Heart left ventricle (tissue), 16 donors: ENCODE measurements at places on chromosomes 11 and 22. TPM values are rescaled to one million over a fixed set of nuclear protein-coding genes. Genes with fewer than 3 reads are reported as not detected.

GRCh38 chr11:133829566-133829965 is 15.7 kb downstream of the SPATA19 start:
- H3K27ac ChIP-seq = no peak overlapping the region
- no peaks in the 10 kb centered on the region for H3K4me1 ChIP-seq
- H3K27me3 ChIP-seq = no peaks in the 10 kb centered on the region
- DNase-seq = no peak

ENTHD1 gene
- total RNA-seq = not detected

- no peak for DNase-seq
- no peak overlapping the region for H3K27ac ChIP-seq
- H3K36me3 ChIP-seq = no peaks in the 10 kb centered on the region
- H3K4me1 ChIP-seq = no peaks in the 10 kb centered on the region
- H3K4me3 ChIP-seq = no peak overlapping the region
Observed at GRCh38 chr11:128227466-128227865, 359.9 kb downstream of the ETS1 start.

TEX54 gene
- not detected for total RNA-seq

GRCh38 chr11:67645521-67646461 is 4.7 kb downstream of the ACY3 start:
- H3K27me3 ChIP-seq = peaks cover 29% of the 10 kb centered on the region
- H3K27ac ChIP-seq = no peak overlapping the region
- no peaks in the 10 kb centered on the region for H3K36me3 ChIP-seq
- H3K4me1 ChIP-seq = no peaks in the 10 kb centered on the region
- no peak for DNase-seq

CHADL gene
- total RNA-seq = 6.6 TPM

GRCh38 chr11:33716243-33716642 is 15.6 kb upstream of the C11orf91 start:
- peaks cover 70% of the 10 kb centered on the region for H3K4me1 ChIP-seq
- H3K4me3 ChIP-seq = no peak overlapping the region
- H3K36me3 ChIP-seq = peaks cover 3% of the 10 kb centered on the region
- peak overlapping the region; percentile 81 for H3K27ac ChIP-seq
- no peak for DNase-seq
- no peaks in the 10 kb centered on the region for H3K27me3 ChIP-seq

GRCh38 chr22:46213052-46213451 is 37.0 kb downstream of the CDPF1 start:
- no peak overlapping the region for H3K27ac ChIP-seq
- H3K36me3 ChIP-seq = peaks cover 46% of the 10 kb centered on the region
- no peaks in the 10 kb centered on the region for H3K4me1 ChIP-seq
- H3K4me3 ChIP-seq = no peak overlapping the region
- no peaks in the 10 kb centered on the region for H3K27me3 ChIP-seq
- no peak for DNase-seq

DNA sequence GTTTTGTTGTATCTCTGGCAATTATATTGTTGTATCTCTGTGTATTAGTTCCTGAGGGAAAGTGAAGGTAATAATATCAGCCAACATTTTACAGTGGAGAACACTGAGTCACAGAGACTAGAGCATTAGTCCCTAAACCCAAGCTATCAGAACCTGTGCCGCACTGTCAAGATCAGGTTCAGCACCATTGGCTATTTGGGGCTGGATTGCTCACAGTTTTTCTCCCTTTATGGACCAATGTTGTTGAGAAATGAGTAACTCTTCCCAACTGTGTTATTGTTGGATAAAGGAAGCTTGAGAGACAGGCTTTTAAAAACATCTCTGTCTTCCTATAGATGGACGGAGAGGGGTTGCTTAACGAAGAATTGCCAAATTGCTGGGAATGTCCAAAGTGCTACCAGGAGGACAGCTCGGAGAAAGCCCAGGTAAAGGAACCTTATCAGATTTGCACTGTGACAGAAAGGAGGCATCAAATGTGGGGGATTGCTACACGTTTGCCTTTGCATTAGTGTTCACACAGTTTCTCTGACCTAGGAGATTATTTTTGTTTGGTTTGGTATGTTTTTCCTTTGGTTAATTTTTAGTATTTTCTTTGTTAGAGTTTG is 18.2 kb upstream of the GRK2 start:
- peaks cover 27% of the 10 kb centered on the region for H3K4me1 ChIP-seq
- no peak overlapping the region for H3K4me3 ChIP-seq
- no peaks in the 10 kb centered on the region for H3K27me3 ChIP-seq
- DNase-seq = no peak
- no peak overlapping the region for H3K27ac ChIP-seq

- H3K36me3 ChIP-seq = no peaks in the 10 kb centered on the region
- H3K27me3 ChIP-seq = no peaks in the 10 kb centered on the region
- H3K27ac ChIP-seq = no peak overlapping the region
- no peak for DNase-seq
Observed at GRCh38 chr11:75450826-75451821, 18.1 kb upstream of the KLHL35 start.

GRCh38 chr11:65446446-65447277 is 24.1 kb downstream of the NEAT1 start:
- H3K27ac ChIP-seq = peak overlapping the region; percentile 67
- no peak overlapping the region for H3K4me3 ChIP-seq
- H3K4me1 ChIP-seq = peaks cover 44% of the 10 kb centered on the region
- H3K36me3 ChIP-seq = peaks cover 53% of the 10 kb centered on the region
- H3K27me3 ChIP-seq = no peaks in the 10 kb centered on the region

USH1C gene
- not detected for total RNA-seq

DNA sequence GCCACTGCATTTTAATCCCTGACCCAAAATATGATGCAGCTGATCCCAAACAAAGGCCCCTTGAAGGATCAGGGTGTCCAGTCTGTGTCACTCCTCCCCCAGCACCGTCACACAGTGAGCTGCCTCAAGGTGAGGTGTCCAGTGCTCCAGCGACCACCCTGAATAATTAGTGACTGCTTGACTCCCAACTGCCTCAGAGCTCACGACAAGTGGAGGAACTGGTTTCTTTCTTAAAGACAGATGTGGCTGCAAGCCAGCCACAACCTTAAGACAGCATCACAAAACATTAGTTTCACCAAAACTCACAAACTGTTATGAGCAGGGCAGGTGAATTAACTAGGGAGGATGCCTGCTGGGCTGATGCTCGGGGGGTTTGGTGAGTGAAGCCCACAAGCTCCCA is 74.6 kb downstream of the PIWIL3 start:
- no peak overlapping the region for H3K4me3 ChIP-seq
- DNase-seq = no peak
- no peak overlapping the region for H3K27ac ChIP-seq
- H3K27me3 ChIP-seq = no peaks in the 10 kb centered on the region
- H3K36me3 ChIP-seq = no peaks in the 10 kb centered on the region

GRCh38 chr22:27627444-27627833 is 174.1 kb downstream of the MN1 start:
- no peak overlapping the region for H3K4me3 ChIP-seq
- H3K4me1 ChIP-seq = no peaks in the 10 kb centered on the region
- H3K27me3 ChIP-seq = no peaks in the 10 kb centered on the region
- H3K27ac ChIP-seq = no peak overlapping the region
- no peaks in the 10 kb centered on the region for H3K36me3 ChIP-seq
- no peak for DNase-seq

OOSP2 gene
- total RNA-seq = not detected

VSTM5 gene
- total RNA-seq = not detected

KRTAP5-6 gene
- not detected for total RNA-seq

- H3K36me3 ChIP-seq = no peaks in the 10 kb centered on the region
- peaks cover 5% of the 10 kb centered on the region for H3K4me1 ChIP-seq
- peak; percentile 64 for DNase-seq
- no peak overlapping the region for H3K4me3 ChIP-seq
Observed at GRCh38 chr11:35030716-35031213, 108.2 kb upstream of the CD44 start.

- peak overlapping the region; percentile 65 for H3K27ac ChIP-seq
- peaks cover 51% of the 10 kb centered on the region for H3K36me3 ChIP-seq
Observed at GRCh38 chr11:43920598-43921419, 21.6 kb upstream of the C11orf96 start.

CRYBB3 gene
- total RNA-seq = not detected

DNA sequence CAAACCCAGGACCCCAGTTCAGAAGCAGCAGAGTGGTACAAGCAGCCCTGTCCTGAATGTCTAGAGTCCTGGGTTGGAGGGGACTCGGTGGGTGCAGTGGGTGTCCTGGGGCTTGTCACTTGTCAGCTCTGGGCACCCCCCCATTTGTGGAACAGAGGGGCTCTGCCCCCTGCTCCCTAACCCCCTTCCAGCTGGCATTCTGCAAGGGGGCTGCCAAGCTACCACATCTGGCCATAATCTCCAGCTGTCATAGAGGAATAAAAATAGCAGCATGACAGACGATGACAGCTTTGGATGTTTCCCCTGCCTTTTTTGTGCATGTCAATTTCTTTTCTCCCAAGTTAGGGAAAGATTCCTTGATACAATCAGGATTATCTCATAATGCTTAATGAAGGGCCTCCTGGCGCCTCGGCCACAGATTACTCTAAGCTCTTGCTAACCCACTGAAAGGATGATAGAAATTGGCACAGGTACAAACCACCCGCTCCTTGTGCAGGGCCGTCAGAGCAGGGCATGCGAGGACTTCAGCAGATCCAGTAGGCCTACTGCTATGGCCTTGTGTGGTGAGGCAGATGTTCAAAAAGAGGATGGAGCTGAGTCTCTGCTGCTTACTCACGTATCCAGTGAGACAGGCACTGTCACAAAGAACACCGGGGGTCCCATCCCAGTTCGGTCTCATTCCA is 83.0 kb downstream of the ISX start:
- H3K27ac ChIP-seq = no peak overlapping the region
- DNase-seq = no peak
- H3K4me3 ChIP-seq = no peak overlapping the region
- no peaks in the 10 kb centered on the region for H3K36me3 ChIP-seq
- no peaks in the 10 kb centered on the region for H3K4me1 ChIP-seq

- DNase-seq = no peak
- no peak overlapping the region for H3K27ac ChIP-seq
- H3K36me3 ChIP-seq = no peaks in the 10 kb centered on the region
- no peak overlapping the region for H3K4me3 ChIP-seq
- no peaks in the 10 kb centered on the region for H3K27me3 ChIP-seq
- H3K4me1 ChIP-seq = no peaks in the 10 kb centered on the region
Observed at GRCh38 chr11:109019342-109019936, 354.6 kb downstream of the DDX10 start.

GRCh38 chr11:45053736-45054446 is 92.5 kb upstream of the PRDM11 start:
- H3K36me3 ChIP-seq = no peaks in the 10 kb centered on the region
- no peak overlapping the region for H3K4me3 ChIP-seq
- H3K27me3 ChIP-seq = no peaks in the 10 kb centered on the region
- DNase-seq = no peak
- no peak overlapping the region for H3K27ac ChIP-seq
- H3K4me1 ChIP-seq = peaks cover 18% of the 10 kb centered on the region

YPEL1 gene
- 7.3 TPM for total RNA-seq

DNA sequence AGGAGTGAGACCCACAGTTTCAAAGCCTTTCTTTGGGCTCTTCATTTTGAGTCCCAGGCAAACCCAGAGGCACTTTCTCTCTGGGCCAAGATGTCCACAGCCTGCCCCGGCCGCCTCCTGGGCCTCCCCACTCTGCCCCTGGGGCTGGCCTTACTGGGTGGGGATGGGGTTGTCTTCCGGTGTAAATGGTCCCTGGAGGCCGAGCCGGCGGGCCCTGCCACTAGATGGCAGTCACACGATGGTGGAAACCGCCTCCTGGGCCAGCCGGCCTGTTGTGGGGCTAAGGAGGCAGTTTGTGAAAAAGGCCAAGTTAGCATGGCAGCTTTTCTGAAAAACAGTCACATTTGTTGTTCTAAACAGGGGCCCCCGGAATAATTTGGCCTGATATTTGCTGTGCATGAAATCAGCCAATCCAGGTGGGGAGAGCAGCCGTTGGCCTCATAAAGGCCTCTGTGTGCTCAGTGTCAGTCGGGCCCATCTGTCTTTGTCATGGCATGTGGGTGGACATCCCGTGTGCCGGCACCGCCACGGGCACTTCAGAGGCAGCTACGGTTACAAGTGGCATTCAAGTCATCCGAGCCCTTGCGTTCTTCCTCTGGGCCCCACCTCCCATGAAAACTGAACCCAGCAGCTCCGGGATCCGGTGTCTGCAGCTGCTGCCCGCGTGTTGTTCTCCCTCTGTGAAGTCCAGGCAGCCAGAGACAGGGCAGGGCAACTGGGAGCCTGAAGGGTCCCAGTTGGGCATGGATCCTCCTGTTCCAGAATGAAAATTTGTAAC is 6.5 kb downstream of the MRPL23 start:
- no peak overlapping the region for H3K27ac ChIP-seq
- no peaks in the 10 kb centered on the region for H3K27me3 ChIP-seq
- no peaks in the 10 kb centered on the region for H3K4me1 ChIP-seq
- H3K4me3 ChIP-seq = no peak overlapping the region

GRCh38 chr22:49139492-49140151 is 688.1 kb downstream of the BRD1 start:
- H3K27me3 ChIP-seq = no peaks in the 10 kb centered on the region
- no peak for DNase-seq
- H3K27ac ChIP-seq = no peak overlapping the region
- no peaks in the 10 kb centered on the region for H3K36me3 ChIP-seq

DNA sequence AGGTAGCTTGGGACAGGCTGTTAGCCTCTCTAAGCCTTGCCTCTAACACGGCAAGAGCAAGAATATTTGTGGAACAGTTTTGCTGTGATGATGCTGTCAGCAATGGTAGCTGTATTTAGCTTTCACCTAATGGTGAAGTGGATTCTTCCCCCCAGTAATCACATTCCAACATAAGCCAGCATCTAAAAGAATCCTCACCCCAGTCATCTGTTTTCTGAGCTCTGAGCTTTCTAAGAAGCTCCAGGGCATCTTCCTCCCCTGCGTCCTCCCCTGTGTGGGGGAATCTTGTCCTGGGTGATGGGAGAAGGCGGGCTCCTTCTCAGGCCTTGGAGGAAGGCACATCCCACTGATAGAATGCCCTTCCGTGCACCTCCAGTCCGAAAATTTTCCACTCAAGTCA is 367.6 kb downstream of the BRD1 start:
- H3K4me1 ChIP-seq = no peaks in the 10 kb centered on the region
- no peak for DNase-seq
- H3K27me3 ChIP-seq = peaks cover 37% of the 10 kb centered on the region
- no peaks in the 10 kb centered on the region for H3K36me3 ChIP-seq
- H3K4me3 ChIP-seq = no peak overlapping the region
- no peak overlapping the region for H3K27ac ChIP-seq

RAC2 gene
- total RNA-seq = 4.3 TPM

DNA sequence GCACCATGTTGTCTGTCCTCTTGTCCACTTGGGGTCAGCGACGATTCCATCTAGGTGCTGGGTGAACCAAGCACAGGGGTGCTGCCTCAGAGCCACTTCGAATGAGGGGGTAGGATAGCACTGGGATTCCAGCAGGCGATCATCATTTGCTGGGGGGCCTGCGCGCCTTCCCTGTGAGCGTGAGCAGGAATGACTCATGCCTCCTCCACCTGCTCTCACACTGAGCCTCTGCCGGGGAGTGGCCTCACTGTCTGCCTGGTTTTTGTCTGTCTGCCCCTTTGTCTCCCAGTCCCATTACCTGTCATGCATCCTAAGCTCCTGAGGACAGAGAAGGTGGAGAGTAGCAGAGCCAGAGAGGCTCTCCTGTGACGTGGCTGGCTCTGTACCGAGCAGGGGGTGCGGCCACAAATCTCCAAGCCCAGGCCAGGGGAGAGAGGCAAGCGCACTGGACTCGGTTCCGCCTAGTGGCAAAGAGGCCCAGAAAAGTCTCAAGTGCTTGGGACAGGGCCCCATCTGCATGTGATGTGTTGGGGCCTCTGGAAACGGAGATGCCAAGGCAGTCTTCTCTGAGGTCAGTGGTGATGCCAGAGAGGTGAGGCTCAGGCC is 30.8 kb downstream of the RSPH14 start:
- DNase-seq = no peak
- H3K4me1 ChIP-seq = no peaks in the 10 kb centered on the region
- H3K4me3 ChIP-seq = no peak overlapping the region
- no peaks in the 10 kb centered on the region for H3K27me3 ChIP-seq
- H3K36me3 ChIP-seq = no peaks in the 10 kb centered on the region

- H3K27me3 ChIP-seq = no peaks in the 10 kb centered on the region
- H3K4me1 ChIP-seq = no peaks in the 10 kb centered on the region
- no peak for DNase-seq
Observed at GRCh38 chr11:72569966-72570892, 104.0 kb downstream of the PDE2A start.
